ENCODE measurements at places on chromosomes 3 and 15.

- DNase-seq: no peak
These were observed 13.5 kb upstream of the SEC13 start for GRCh38 chr3:10334459-10334858.

- no peak for DNase-seq
These were observed 16.3 kb downstream of the XXYLT1 start for GRCh38 chr3:195254454-195255175.

GRCh38 chr3:42228796-42229195 is 37.2 kb downstream of the CCK start:
- DNase-seq: no peak

- no peak for DNase-seq
These were observed 124.7 kb downstream of the NEDD4 start for GRCh38 chr15:55868707-55869106.

DNA sequence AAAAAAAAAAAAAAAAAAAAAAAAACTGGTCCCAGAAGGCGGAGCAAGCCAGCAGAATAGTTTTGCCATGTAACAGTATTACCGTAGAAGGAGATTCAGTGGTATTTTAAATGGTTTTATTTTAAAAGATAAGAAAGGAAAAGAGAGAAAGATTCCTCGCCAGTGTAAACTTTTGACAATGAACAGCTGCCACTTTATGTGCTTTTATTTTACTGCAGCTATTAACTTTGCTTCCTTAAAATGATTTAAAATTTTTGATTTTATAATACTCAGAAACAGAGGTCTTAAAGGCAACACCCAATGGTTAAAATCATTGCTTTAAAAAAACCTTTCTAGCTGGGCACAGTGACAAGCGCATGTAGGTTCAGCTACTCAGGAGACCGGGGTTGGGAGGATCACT is 46.8 kb downstream of the TMCO5A start:
- DNase-seq: no peak

DNA sequence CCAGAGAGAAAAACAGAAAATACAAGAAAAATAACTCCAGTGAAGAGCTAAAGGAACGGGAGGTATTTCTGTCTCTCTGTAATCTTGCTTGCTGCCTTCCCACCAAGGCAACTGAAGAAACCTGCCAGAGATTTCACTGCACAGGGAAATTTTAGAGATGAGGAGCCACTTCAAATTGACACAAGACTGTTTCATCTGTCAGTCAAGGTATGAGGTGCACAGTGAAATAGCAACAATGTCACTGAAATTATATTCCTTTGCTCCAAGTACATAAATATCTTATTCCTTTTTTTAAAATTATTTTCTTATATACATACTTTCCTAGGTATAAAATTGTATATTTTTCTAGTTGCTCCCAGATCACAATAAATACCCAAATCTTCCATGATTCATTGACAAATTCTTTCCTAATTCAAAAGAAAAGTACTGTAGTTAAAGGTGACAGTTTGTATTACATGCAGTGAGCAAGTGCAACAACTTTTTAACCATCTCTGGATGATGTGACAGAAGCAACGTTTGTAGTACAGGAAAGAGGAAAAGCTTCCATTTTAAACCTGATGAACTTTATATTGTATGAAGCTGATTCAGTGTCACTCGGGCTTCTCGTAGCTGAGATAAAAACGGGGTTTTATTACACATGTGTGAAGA is 563.4 kb downstream of the TUSC7 start:
- DNase-seq: no peak

DNA sequence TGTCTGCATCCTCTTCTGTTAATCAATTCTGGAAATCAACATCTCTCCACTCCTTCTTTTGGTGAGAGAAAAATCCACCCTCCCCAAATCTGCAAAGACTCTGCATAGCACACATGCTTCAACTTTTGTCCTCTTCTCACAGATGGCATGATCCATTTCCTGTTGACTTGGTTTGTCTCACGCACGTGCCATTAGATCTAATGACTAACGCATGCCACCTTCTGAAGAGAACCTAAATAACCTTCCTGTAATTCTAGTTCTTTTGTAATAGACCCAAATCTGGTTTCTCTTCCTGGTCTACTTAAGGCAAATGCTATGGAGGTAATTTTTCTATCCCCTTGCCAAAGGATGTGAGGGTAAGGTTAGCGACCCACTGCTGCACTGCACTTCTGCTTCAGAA is 51.0 kb upstream of the ATOSA start:
- DNase-seq: peak; percentile 61

GRCh38 chr3:40875581-40875980 is 323.7 kb upstream of the CTNNB1 start:
- DNase-seq: no peak

DNA sequence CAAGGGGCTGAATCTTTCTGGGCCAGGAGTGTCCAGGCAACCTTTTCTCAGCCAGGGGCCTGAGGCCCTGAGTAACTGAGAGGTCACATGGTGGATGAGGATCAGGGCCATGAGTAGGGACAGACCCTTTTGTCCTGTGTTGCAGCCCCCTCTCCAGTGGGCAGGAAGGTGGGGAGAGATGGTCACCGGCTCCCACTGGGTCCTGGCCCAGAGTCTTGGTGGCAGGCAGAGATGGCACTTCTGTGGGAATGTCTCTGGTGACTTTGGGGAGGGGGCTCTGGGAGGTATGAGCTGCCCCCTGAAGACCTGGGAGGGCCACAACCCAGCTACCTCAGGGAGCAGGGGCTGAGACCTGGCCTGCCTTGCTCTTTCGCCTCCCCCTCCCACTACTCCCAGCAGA is 6.8 kb downstream of the ESYT3 start:
- no peak for DNase-seq
